ENCODE measurements at places on chromosomes 11 and 22.

DNA sequence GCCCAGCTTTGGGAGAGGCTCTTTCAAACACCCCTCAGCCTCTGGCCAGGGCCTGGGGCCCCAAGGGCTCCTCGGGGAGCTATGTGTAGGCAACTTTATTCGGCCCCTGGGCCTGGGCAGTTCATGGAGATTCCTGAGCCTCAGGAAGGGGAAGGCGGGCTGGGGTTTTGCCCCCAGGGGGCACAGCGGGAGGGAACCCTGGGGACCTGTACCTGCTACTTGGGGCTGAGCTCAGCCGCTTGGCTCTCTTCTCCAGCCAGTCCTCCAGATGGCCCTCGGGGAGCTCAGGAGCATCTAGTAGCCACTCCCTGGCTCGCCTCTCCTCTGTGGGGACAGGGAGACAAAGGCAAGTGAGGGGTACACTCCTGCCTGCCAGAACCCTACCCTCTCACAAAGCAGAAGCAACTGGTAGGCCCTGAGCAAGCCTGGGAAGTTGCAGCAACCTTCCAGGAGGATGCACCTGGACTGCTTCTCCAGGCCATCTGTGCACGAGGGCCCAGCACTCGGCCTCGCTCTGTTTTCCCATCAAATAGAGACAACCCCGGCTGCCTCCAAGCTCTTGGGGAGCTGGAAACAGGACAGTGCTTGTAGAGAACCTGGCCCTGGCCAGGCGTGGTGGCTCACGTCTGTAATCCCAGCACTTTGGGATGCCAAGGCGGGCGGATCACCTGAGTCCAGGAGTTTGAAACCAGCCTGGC is 18.5 kb downstream of the CABP7 start:
- no peak for DNase-seq

- DNase-seq = peak; percentile 16
Observed at GRCh38 chr11:46701078-46701654, 335 bp downstream of the ZNF408 start.

- DNase-seq = no peak
Observed at GRCh38 chr11:34928960-34929680, 12.7 kb downstream of the PDHX start.

GRCh38 chr11:129787532-129788155 is 28.0 kb upstream of the TMEM45B start:
- DNase-seq = no peak

GRCh38 chr11:83371489-83371888 is 85.3 kb upstream of the CCDC90B start:
- no peak for DNase-seq

GRCh38 chr11:93570759-93571413 is 27.7 kb upstream of the SMCO4 start:
- no peak for DNase-seq

DNA sequence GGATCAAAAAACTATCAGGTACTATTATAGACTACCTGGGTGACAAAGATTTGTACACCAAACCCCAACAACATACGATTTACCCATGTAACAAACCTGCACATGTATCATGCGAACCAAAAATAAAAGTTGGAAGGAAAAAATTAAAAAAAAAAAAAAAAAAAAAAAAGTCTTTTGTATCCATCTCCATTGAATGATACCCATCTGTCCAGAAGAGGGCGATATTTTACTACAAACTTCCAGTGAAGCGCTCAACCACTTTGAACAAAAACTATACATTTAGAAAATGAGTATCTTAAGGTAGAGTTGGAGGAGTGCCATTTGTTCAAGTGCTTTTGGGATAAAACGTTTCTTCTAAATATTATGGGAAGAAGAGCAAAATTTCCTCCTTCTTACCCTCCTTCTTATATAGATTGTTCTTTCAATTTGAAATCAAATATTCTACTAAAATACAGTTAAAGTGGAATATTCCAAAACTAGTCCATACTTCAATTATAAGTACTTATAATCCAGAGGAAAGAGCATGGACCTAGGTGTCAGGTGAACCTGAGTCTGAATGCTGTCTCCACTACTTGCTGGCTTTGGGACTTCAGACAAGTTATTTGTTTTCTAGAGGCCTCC is 23.3 kb downstream of the ARL14EP start:
- no peak for DNase-seq

DNA sequence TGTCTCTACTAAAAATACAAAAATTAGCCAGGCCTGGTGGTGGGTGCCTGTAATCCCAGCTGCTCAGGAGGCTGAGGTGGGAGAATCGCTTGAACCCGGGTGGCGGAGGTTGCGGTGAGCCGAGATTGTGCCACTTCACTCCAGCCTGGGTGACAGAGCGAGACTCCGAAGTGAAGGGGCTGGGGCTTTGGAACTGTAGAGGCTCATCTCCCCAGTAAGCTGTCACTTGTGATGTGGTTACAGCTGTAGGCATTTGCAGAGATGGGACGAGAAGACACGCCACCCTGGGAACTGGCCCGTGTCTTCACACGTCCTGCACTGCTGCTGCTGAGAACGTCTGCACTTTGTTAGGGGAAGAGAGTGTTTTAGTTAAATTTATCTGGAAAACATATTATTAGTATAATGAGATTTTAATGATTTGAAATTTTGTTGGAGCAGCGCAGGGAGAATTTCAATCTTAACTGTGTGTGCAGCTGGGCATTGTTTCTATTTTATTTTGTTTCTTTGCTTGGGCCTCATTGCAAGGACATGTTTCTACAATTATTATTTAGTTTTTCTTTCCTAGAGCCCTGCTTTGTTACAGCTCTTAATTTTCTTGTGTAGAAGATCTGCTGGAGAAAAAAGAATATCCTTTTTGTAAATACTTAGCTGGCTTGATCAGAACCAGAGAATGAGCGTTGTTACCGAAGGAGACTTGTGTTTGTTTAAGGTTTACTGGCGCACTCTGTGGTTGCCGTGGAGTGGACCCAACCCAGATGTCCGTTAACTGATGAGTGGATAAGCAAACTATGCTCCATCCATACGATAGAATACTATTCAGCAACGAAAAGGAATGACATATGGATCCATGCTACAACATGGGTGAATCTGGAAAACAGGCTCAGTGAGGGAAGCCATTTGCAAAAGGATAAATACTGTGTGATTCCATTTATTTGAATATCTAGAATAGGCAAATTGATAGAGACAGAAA is 18.4 kb downstream of the PARVB start:
- DNase-seq = no peak

GRCh38 chr11:24264868-24265267 is 232.0 kb upstream of the LUZP2 start:
- no peak for DNase-seq

DNA sequence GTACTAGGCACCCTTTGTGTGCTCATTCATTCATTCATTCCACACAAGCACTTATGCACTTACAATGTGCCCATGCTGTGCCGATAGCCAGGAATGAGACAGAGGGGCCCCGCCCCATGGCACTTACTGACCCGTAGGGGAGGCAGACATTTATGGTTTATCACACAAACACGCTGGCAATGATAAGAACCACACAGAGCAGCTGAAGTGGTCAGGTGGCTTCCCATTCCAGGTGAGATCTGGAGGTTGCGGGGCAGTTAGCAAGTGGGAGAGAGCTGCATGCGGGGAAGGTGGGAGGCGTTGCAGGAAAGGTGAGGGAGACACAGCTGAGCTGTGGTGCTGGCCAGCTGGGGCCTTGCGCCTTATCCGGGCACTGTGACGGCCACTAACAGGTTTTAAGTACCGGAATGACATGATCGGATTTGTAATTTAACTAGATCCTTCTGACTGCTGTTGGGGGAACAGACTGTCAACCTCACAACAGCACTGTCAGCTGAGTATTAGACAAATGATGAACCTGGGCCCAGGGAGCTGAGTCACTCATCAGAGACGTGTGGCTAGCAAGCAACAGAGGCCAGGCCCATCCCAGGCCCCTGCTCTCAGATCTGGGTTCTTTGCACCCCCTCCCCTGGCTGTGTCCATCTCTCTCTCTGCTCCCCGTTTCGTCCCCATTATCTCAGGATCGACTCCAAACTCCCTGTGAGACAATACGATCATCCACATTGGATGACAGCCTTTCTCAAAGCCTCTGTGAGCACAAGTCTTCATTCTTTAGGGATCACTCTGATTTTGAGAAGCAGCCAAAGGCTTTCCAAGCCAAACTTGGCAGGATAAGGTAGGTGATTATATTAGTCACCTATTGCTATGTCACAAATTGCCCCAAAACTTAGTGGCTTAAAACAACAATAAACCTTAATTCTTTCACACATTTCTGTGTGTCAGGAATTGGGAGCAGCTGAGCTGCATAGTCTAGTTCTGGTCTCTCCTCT is 28.4 kb downstream of the RASD2 start:
- no peak for DNase-seq

DNA sequence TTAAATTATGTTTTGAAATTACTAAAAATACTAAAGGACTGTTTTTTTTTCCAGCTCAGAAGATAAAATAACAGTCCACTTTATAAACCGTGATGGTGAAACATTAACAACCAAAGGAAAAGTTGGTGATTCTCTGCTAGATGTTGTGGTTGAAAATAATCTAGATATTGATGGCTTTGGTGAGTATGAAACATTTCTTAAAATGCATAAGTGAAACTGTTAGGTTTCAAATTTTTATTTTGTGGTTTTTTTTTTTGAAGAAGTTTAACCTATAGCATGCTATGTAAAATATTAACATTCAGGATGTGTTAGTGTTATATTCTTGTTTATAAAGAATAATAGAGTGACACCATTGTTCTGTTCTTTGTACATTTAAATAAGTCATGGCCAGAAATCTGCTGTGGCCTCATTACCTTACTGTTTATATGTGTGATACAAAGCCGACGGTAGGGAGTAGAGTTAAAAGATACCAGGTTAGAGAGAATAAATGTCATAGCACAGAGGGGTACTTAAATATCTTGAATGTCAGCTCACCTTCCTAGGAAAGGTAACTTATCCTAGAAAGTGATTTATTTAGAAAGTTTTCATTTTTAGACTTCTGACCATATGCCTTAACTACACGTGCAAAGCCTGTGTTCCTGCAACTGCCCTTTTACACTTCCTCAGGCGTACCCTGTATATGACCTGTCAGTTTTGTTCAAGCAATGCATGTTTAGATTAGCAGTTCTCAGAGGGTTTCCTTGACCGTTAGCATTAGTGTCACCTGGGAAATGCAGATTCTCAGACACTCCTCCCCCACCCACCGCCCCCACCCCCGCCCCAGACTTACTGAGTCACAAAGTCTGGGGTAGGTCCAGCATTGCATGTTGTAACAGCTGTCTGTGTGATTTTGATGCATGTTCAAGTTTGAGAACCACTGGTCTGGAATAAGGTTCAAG is 6.3 kb downstream of the FDX1 start:
- no peak for DNase-seq

DNA sequence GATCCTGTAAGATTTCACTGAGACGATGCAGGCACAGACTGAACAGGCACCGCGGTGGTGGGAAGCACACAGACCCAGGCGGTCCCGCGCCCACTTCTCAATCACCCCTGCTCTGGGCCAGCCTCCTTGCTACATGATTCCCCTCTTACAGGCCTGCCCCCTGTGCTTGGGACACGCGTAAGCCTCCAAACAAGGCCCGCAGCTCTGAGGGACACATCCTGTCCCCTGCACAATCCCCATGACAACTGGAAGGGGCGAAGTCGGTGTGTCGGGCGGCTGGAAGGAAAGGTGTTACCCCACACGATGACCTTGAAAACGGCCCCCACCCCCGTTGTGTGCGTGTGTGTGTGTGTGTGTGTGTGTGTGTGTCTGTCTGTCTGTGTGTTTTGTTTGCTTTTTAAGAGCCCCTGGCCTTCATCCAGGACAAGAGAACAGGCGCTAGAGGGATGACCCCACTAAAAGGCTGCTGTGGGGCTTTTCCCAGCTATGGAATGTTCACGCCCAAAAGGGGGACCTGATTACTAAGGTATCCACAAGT is 13.1 kb downstream of the CELSR1 start:
- DNase-seq = no peak

DNA sequence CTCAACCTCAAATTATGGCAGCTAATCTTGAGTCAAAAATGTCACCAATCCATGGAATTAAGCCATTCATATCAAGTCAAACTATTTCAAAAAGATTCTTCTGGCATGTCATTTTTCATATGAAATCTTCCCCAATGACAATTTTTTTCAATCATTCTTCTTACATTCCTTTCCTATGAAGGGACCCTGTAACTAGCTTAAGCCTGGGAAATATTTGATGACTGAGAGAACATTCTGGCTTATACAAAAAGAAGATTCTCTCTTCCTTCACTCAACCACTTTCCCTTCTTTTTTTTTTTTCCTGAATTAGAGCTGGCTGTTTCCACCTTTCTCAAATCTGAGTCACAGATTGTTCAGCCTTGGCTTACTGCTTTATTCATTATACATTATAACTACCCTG is 903.7 kb downstream of the FAM181B start:
- no peak for DNase-seq

- DNase-seq = no peak
Observed at GRCh38 chr11:61912991-61913698, 4.2 kb downstream of the RAB3IL1 start.

- DNase-seq = no peak
Observed at GRCh38 chr11:64324692-64325469, 7.0 kb downstream of the PRDX5 start.

GRCh38 chr11:64181506-64182411 is 4.2 kb upstream of the STIP1 start:
- peak; percentile 70 for DNase-seq

DNA sequence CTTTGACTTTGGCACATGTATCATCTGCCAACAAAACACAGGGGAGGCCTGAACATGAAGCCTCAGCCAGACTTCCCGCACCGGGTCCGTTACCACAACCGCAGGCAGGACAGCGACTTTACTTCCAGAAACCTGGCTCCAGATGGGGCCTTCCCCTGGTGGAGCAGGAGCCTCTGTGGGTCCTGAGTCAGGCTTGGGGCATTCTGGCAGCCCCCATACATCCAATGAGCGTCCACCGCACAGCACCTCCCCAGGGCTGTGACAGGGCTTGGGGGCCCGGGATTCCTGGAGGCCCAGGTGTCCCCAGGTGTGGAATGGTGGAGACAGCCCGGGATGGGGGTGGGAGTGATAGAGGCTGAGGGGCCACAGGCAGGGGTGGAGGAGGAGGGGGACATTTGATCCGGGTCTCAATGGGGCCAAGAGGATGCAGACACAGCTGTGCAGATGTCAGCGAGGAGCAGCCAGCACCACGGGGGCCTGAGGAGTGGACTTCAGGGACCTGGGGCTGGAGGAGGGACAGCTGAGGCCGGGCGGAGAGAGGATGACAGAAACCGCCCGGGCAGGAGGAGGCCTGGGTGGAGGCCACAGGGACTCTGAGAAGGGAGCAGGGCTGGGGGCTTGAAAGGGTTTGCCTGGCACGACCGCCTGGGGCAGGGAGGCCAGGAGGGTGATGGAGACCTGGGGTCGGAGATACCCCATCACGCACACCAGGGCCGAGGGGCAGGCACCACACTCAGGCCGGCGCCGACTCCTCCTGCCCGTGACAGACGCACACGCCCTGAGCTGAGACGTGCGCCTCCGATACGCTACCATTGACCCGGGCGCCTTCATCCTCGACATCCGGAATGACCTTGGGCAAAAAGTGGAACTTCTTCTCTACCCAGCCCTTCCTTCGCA is 8.6 kb downstream of the TTLL8 start:
- no peak for DNase-seq

GRCh38 chr22:31998784-31999385 is 44.2 kb upstream of the SLC5A1 start:
- no peak for DNase-seq
